NCI-H69 (cell line): ENCODE measurements at places on chromosomes 6 and 20.
A peak's percentile ranks its signal among the peaks of the same experiment; 100 is the strongest.

GRCh38 chr6:98014442-98015201 lies 731.6 kb upstream of the MMS22L start:
- peak; percentile 99 for DNase-seq

GRCh38 chr6:124298730-124299129 lies 495.1 kb downstream of the NKAIN2 start:
- DNase-seq = peak; percentile 90

- DNase-seq = no peak
Observed at GRCh38 chr6:13268913-13269518, 59.3 kb downstream of the TBC1D7 start.

DNA sequence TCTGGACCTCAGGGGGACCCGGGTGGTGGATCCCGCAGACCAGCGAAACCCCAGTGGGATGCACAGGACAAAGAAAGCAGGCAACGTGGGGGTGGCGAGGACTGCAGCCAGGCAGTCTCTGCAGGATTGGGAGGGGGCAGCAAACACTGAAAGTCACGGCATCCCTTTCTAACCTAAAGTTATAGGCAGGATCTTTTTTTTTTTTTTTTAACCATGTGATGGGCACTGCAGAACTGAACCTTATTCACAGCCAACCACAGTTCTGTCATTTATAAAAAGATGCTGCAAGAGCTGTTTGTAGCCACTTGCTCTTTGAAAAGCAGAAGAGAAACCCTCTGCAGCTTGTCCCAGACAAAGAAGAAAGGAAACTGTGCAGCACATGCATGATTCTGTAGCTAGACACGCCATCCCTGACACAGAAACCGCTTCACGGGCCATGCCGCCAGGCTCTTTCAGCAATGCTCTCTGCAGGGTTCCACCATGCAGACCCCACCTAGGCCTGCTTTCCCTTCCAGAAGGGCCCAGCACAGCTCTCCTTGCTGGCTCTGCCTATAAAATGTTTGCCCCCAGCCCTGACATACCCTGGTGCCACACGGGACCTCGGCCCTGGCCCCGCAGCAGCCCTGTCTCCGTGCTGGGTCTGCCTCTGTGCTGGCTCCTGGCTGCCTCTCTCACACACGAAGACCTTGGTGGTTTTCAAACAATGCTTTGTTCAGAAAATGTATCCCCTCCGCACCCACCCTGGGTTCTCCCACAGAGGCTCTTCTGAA lies 70.8 kb downstream of the PYGB start:
- DNase-seq = no peak

- no peak for DNase-seq
Observed at GRCh38 chr6:43728586-43728985, 41.0 kb upstream of the MRPS18A start.
